ENCODE measurements at places on chromosomes 11 and 22.

DNA sequence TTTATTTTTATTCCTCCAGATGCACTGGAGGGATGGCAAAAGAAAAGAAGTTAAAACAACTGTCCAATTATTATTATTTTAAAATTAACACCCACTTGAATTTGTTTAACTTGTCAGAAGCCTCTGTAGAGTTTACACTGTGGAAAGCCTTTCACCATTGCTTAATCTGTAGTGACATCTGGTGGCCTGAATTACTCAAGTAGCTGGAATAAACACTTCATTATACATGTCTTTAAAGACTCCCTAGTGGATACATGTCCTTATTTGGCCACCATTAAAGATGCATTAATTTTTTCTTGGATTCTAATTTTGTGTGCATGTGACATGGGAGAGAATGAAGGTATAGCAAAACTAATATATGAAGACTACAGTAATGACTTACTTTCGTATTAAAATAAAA, 1496.5 kb downstream of the FAM181B start:
- no peak for DNase-seq

DNA sequence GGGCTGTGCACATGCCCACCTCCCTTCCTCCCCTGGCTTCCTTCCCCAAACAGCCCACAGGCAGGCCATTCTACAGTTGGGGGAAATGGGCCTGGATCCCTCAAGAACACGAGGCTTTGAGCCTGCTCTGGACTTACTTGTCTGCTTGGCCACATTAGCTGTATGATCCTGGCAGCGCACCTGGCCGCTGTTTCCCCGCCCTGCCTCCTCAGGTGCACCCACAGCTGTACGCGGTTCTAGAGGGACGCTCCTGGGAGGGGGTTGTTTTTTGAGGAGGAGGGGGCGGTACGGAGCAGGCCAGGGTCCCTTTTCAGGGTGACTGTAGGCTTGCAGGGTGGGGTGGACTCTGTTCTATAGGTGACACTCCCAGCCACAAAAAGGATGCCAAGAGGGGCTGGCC, 11.5 kb upstream of the SUN2 start:
- no peak for DNase-seq

GRCh38 chr22:23677701-23677995, 13.2 kb upstream of the RGL4 start:
- DNase-seq, result no peak

- DNase-seq, result no peak
Measured at GRCh38 chr11:14380125-14380936, 21.3 kb upstream of the RRAS2 start.

DNA sequence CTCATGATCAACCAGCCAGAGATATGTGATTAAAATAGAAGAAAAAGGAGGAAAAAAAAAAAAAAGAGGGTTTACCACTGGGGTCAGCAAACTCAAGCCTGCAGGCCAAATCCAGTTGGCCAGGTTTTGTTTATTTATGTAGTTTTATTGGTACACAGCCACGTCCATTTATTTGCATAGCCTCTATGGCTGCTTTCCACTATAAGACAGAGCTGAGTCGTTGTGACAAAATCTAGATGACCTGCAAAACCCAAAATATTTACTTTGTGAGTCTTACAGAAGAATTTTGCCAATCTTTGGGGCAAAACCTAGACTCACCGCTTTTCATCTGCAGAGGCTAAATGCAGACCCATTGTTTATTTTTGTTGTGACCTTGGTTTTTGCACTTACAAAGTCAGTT, 87.1 kb downstream of the TENM4 start:
- no peak for DNase-seq

- DNase-seq, result no peak
Measured at GRCh38 chr11:114092953-114093352, 33.4 kb downstream of the ZBTB16 start.

DNA sequence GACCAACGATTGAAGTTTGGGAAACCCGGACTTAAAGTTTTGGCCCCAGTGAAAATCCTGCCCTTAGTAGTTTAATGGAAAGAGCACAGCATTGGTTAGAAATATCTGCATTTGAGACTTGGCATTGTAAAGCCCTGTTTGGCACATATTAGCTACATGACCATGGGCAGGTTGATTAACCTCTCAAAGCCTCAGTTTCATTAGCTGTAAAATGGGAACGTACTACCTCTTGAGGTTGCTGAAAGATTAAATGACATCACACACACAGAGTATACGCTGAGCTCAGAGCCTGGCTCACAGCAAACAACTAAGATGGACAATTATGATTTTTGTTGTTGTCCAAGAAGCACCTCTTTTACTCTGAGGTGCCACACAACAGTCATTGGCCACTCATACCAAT, 153.0 kb upstream of the TIMP3 start:
- no peak for DNase-seq

DNA sequence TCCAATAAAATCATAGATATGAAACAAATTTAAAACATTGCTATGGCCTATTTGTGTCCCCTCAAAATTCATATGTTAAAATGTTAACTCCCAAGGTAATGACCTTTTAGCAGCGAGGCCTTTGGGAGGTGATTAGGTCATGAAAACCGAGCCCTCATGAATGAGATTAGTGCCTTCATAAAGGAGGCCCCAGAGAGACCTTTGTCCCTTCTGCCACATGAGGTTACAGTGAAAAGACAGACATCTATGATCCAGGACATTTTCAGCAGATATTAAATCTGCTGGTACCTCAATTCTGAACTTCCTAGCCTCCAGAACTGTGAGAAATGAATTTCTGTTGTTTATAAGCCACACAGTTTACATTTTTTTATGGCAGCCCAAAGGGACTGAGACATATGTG, 171.7 kb downstream of the MPPED1 start:
- DNase-seq, result no peak
